ENCODE measurements at places on chromosomes 4 and X.

- no peak for DNase-seq
Observed at GRCh38 chrX:24396236-24396930, 35.9 kb downstream of the SUPT20HL1 start.

DNA sequence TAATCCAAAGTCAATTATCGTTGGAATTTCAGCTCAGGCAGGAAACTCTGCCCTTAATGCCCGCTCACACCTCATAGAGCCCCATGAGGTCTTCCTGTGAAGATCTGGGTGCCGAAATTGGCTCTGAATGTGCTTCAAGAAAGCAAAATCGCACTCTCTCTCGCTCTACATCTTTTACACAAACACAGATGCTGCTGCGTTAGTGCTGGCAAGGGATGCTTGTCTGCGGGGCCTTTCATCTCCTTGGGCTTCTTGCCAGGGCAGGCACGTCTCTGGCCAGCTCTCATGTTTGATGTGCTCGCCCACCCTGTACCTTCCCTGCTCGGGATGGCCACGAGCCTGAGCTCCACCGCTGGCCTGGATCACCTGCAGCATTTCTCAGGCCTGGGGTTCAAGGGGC, 66.5 kb downstream of the CLCN4 start:
- no peak for DNase-seq

- DNase-seq, result no peak
Observed at GRCh38 chr4:118397623-118397979, 44.8 kb upstream of the PRSS12 start.

GRCh38 chr4:171817026-171817425, 3.8 kb downstream of the GALNTL6 start:
- no peak for DNase-seq

- no peak for DNase-seq
Observed at GRCh38 chr4:186015212-186015817, 53.6 kb upstream of the TLR3 start.

DNA sequence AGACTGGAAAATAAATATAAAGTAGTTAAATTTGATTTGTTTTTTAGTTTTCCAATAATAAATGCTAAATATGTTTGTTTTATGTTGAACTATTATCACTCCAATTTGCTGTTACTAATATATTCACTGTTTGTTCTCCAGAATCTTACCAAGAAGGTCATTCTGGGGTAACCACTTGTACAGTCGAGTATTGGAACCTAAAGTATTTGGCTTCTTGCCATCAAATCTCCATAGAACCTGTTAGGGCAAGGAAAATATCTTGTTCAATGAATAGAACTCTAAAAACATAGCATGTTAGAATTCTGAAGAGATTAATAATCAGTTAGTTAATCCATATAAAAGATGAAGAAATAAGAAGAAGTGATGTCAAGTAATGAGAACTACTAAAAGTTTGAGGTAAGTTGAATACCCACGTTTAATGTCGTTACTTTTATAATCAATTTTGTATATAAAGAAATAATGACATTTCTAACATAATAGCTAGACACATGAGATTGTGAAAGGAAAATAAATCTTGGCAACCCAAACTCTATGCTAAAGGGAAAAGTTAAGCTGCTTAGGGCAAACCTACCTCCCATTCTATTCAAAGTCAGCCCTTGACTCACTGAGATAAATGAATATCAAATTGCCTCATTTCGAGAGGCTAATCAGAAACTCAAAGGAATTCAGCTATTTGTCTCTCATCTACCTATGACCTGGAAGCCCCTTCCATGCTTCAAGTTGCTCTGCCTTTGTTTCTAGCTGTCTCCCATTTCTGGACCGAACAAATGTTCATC, 15.3 kb downstream of the UGT2B15 start:
- DNase-seq, result no peak

GRCh38 chr4:1218634-1219565, 30.0 kb downstream of the CTBP1 start:
- no peak for DNase-seq
